ENCODE measurements at places on chromosomes 7 and 10.

- no peak for DNase-seq
These were observed 157.5 kb downstream of the TAX1BP1 start for GRCh38 chr7:27897441-27897847.

DNA sequence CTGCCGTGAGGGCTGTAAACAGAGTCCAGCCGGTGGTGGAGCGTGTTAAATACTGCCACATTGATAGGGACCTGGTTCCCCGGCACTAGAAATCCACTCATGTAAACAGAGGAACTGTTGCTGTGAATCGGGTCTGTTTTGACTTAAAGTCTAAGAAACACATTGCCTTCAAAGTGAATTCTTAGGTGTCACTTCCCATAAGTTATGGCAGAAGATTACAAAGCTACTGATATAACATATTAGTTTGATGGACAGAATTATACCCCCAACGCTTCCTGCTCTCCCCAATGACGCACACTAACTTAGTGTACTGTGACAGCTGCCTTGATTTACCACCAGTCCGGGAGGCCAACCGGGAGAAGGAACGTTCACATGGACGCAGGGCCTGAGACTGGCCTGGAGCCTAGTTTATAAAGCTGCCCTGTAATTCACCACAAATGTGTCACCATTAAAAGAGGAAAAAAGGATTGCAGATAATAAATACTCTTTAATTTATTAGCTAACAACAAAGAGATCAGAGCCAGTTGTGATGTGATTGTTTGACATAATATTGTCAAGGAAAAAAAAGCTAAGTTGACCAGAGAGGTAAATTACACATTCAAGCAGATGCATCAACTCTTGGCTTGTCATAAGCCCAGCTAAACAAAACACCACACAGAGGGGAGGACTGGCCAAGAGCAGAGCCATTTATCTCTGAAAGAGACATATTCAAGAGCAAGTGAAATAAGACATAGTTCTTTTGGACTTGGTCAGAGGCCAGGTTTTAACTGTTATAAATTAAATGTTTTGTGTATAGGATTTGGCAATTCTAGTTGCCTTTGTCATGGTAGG, 820.6 kb downstream of the LRMDA start:
- DNase-seq, result peak; percentile 35

DNA sequence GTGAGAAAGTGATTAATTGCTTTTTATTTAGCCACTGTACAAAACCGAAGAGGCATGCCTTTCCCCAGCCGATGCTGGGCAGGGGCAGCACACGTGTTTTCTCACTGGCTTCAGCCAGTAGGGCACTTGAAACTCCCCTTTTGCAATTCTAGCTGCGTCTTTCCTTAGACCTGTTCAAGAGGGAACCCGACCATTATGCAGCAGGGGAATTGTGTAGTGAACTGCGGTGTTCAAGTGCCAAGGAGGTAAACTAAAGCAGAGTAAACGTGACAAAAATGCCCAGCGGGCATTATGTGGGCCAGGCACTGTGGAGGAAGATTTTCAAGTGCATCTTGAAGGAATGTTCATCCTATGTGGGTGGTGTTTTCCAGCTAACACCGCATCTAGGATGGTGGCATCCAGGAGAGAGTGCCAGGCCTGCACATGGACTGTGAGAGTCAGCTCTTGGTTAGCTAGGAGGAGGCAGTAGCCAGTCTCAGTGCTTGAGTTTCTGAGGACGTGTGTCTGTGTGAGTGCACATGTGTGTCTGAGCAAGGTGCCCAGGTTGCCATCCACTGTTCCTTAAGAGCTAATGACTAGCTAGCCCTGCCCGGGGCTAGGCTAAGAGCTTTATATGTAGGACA, 3.3 kb downstream of the WIPF3 start:
- DNase-seq, result no peak

DNA sequence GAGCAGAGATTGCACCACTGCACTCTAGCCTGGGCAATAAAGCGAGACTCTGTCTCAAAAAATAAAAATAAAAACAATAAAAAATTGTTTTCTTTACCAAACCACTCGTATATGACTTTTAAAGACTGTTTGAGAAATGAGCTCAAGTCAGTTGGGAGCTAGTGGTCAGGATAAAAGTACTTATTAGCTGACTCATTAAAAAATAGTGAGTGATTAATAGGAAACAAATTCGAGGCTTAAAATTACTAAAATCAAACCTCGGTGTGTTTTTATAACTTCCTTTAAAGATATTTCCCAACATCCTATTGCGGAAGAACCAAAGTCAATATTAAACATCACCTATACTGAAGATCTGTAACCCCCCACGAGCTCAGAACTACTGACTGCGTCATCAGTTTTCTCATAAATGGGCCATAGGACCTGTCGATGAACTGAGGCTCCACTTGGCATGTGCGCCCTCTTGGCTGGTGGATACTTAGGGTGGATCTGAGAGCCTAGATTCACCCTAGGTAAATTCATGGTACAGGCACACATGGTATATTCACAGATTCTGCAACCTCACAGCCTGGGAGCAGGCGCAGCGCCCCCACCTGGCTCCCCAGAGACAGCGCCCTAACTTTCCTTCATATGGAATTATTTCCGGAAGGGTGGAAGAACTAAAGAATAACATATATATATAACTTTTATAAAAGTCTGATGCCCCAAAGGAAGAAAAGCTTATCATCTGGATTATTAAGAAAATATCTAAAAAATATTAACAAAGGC, 9.2 kb downstream of the MKI67 start:
- peak; percentile 32 for DNase-seq

- DNase-seq, result peak; percentile 92
These were observed 18.6 kb upstream of the VDAC2 start for GRCh38 chr10:75191821-75192568.

- DNase-seq, result no peak
These were observed 527.4 kb downstream of the PTPRN2 start for GRCh38 chr7:158060216-158060615.
